ENCODE measurements at places on chromosomes 13 and 19.
A peak's percentile ranks its signal among the peaks of the same experiment; 100 is the strongest.

- no peak for DNase-seq
These were observed 1396.4 kb downstream of the EFNB2 start for GRCh38 chr13:105139048-105139379.

DNA sequence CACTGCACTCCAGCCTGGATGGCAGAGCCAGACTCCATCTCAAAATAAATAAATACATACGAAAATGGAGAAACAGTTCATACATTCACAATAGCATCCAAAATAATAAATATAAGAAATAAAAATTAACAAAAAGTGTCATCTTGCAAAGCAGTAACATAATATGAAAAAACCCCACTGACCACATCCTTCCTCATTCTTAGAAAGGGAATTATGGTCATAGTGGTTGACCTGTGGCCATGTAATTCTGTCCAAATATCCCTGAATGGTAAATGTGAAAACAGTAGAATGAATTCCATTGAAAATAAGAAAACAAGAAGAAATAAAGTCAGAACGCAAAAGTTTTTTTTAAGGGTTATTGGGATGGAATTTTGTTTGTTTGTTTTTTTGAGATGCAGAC, 7.0 kb upstream of the CDC42EP5 start:
- no peak for DNase-seq

DNA sequence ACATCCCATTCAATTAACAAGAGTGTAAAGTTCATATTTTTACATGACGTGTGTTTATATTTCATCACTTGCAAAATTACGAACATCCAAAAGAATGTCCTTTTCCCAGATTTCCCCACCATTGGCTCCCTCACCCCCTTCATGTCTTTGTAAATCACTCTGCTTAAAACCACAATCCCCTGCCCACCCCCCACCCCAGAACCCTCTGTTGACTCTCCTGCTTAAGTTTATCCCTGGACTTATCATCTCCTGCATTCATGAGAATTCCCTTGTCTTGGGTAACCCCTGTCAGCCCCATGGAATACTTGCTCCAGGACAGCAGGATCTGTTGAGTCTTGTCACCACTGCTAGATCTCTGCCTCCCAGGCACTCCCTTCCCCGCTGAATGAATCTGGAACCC, 109.9 kb downstream of the COL4A1 start:
- no peak for DNase-seq

- peak; percentile 22 for DNase-seq
These were observed 50.6 kb upstream of the UQCRFS1 start for GRCh38 chr19:29263305-29264135.

DNA sequence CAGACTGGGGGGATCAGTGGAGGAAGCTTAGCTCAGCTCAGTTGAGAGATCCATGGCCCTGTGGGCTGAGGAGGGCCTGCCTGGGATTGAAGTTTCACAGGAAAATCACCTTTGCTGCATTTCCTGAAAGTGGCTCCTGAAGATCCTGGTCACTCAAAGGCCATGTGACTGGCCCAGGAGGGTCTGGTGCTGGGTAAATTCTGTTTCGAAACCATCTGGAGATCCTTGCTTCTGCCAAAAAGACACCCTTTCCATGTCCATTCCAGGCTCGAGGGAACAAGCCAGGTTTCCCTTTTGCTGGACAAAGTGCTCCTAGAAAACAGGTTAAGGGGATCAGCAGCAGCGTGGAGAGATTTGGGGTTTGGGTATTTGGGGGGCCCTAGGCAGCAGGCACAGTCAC, 293.3 kb downstream of the ZNF536 start:
- DNase-seq = no peak

DNA sequence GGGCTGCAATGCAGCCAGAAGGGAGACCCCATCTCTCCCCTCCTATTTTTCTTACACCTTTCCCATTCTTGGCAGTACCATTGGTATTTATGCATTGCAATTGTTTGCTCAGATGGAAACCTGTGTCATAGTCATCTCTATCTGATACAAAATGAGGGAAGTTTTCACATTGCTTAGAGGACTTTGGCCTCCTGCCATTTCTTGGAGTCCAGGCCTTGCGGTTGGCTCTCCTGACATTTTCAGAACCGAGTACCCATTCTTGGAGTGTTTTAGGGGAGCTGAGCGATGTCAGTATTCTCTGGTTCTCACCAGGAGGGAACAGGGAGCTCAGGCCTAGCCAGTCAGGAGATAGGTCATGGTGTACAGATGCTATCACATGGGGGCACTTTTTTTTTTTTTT, 1.5 kb downstream of the SIN3B start:
- DNase-seq = no peak
